Type B pancreatic cell (in vitro differentiated cells): ENCODE measurements at places on chromosomes 2 and 18.
A peak's percentile ranks its signal among the peaks of the same experiment; 100 is the strongest.

GRCh38 chr2:3770724-3771415 lies 67.5 kb downstream of the DCDC2C start:
- no peak for DNase-seq

DNA sequence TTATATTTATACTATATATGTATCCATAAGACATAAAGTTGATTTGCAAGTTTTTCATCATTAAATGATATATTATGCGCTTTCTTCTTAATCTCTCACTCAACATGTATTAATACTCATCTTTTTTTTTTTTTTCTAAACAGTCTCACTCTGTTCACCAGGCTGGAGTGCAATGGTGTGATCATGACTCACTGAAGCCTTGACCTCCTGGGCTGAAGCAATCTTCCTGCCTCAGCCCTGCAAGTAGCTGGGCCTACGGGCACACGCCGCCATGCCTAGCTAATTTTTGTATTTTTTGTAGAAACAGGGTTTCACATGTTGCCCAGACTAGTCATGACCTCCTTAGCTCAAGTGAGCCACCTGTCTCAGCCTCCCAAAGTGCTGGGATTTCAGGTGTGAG lies 51.4 kb upstream of the MAP4K3 start:
- no peak for DNase-seq

GRCh38 chr2:9114458-9114857 lies 92.2 kb upstream of the ASAP2 start:
- DNase-seq = no peak

DNA sequence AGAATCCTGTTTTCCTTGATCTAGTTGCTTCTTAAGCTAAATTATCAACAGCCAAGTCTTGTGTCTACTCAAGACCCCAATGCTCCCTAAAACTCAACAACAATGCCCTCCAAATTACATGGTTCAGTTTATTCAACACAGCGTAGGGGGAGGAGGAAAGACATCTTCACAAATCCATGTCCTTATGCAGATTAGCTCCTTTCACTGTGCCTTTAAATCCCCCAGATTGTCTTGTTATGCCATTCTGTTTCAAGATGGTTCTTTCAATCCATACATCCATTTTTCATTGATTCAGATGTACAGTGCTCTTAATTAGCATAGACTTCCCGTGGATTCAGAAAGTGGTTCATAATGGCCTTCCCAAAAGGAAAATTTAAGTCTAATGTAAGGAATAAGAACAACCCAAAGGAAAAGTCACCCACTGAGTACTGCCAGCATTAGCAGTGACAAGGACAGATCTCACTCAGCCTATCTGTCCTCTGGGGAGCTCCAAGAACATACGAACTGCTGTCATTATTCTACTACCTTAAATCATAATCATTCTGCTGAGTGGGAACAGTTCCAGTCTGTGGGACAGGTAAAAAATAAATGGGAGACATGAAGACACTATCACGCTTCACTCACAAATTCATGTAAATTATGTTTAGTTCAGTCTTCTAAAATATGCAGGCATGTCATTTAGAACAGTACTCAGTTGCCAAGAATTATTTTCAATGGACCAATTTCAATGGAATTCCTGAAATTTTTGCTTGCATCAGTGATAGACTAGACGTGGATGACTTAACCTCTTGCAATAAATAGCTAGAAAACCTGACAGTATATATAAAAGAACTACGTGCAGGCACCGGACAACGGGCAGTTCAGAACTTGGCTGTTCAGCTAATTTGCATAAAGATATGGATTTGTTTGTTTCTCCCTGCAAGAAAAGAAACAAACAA lies 58.9 kb upstream of the RNU4ATAC start:
- no peak for DNase-seq

DNA sequence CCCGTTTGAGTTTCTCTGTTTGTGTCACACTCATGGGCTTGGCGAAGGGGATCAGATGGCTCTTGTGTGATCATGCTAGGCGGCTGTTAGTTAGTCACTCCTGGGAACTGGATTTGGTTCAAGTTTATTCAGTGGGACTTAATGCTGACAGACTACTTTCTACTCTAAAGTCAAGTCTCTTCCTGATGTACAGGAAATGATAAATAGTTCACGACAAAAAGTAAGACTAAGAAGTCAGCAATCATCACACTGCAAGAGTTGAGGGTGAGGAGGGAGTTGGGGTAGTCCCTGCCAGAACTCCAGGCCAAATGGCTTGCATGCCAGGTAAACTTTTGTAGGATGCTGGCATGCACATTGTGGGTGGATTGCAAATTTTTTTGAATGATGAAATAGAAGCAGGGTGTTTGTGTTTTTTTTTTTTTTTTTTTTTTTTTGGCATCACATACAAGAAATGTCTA lies 25.1 kb upstream of the CCL20 start:
- DNase-seq = no peak

- no peak for DNase-seq
Measured at GRCh38 chr2:237474442-237474911, 12.6 kb upstream of the MLPH start.

DNA sequence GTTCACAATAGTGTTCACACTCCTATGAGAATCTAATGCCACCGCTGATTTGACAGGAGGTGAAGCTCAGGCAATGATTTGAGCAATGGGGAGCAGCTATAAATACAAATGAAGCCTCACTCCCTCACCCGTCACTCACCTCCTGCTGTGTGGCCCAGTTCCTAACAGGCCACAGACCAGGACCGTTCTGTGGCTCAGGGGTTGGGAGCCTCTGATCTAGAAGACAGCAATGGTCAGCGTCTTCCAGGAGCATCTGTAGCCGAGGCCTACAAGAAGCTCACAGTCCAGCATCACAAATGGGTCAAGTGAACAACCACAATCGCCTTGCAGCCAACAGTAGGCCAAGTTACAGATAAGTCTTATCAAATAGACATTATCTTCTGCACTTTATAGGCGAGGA lies 110.0 kb upstream of the SLC66A3 start:
- no peak for DNase-seq

GRCh38 chr18:74281011-74281979 lies 10.5 kb downstream of the CYB5A start:
- no peak for DNase-seq

- DNase-seq = no peak
Measured at GRCh38 chr2:112776113-112776512, 8.2 kb downstream of the IL1A start.

- DNase-seq = no peak
Measured at GRCh38 chr18:31549416-31549815, 42.3 kb upstream of the TTR start.

DNA sequence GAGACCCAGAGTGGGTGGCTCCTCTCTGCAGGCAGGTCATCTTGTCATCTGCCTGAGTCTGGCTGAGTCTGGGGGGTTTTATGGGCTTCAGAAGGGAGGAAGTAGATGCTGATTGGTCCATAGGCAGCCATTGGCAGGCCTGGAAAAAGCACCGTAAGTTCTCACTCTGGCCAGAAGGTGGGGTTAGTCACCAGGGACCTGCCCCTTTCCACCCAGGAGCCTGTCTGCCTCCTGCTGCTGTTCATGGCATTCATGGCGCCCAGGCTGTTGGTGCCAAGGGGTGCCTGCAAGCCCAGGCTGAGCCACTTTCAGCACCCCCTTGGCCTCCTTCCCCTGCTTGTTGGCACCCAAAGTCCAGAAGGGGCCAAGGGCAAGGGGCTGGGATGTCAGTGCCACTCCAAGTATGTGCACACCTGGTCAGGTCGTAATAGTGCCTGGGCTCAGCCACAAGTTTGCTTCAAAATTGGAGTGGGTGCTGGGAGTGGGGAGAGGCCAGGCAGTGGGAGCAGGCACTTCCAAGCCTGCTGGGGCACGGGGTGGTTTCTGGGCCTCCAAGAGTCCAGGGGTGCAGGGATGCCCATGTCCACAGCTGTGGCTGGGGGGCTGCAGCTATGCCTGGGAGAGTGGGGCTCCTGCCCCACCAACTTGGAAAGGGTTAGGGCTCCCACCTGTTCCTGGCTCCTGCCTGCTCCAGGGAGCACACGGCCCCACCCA lies 178.1 kb downstream of the FAM210A start:
- no peak for DNase-seq

DNA sequence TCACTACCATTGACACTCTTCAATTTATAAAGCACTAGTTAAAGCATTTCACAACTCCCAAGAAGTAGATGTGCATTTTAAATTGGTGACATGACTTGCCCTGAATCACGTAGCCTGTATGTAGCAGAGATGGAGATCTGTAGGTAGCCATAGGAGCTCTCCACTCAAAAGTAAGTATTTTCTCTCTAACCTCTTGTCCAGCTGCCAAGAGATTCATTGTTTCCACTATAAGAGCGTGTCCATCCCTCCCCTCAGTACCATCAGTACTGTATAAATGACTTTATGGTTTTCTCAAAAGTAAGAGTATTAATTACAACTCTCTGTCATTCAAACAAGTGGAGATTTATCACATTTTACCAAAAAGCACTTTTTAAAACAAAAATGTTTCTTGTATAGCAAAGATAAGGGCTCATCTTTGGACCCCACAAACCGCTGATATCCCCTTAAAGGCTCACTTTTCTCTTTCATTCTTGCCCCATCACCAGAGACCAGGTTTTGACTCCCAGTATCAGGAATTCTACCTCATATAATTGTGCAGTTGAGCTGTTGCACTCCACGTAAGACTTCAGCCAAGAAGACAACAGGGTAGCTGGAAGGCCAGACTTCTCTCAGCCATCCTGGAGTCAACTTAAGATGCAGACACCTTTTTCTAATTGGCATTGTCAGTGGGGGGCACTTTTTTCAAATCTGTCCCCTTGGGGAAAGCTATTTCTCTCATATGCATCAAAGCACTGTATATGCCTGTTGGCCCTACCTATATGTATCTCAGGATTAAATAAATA lies 78.0 kb upstream of the GALNT5 start:
- no peak for DNase-seq

DNA sequence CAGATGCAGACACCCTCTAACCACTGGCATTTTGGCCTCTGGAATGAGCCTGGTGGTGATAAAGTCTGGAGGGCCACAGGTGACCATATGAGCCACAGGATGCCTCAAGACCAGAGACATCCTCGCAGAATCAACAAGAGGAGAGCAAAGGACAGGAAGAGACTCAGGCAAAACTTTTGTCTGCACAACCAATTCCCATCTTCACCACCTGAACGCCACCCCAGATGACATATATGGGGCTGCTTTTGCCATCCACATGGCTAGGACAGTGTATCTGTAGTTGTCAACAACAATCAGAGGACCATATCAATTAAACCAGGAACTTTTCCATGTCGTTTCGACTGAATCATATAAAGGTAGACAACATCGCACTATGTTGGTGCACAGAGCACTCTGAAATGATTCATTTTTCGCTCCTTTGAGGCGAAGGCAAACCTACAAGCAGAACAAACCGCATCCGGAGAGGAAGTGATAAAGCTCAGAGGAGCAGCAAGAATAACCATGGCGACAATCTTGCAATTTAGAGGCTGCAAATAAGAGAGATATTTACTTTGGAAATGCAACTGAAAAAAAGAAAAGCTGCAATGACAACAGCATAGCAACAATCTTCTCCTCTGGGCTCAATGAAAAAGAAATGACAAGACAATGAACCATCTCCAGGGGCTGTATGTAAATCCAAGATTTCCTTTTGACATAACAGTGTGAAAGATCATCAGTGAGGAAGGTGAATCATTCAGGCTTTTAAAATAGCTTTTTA lies 204.5 kb downstream of the ARL4C start:
- DNase-seq = no peak

DNA sequence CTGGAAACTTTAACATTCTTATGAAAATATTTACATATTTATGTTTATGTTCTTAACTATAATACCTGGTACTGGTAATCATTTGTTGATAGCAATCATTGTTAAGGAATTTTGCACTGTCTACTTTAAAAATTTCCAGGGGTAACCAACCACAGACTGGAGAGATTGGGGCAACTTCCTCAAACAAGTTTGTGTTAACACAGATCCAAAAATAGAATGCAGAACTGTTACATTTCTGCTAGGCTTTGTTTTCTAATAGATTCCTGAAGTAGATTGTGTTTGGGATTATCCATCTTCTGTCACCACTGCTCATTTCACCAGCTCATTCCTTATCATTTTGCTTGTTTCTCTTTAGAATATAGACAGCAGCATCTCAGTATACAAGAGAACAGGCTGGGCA lies 23.7 kb downstream of the RNF125 start:
- DNase-seq = no peak

DNA sequence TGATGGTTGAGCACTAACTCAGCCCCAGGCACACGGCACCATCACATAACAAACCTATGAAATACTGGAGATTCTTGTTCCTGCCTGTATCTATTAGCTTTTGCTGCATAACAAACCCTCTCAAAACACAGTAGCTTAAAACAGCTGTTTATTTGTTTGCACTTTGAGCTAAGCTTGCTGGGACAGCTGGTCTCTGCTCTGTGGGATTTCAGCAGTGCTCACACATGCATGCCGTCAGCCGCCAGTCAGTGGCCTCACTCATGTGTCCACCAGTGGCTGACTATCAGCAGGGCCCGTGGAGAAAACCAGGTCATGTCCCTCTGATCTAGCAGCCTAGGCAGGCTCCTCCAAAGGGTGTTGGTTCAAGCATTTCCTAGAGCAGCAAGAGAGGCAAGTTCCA lies 52.8 kb upstream of the RAB12 start:
- DNase-seq = no peak

GRCh38 chr18:76394780-76395476 lies 100.1 kb downstream of the ZNF516 start:
- DNase-seq = no peak

- peak; percentile 42 for DNase-seq
Measured at GRCh38 chr2:72109291-72109690, 38.4 kb downstream of the CYP26B1 start.

GRCh38 chr2:149076863-149077412 lies 38.4 kb downstream of the LYPD6B start:
- no peak for DNase-seq

DNA sequence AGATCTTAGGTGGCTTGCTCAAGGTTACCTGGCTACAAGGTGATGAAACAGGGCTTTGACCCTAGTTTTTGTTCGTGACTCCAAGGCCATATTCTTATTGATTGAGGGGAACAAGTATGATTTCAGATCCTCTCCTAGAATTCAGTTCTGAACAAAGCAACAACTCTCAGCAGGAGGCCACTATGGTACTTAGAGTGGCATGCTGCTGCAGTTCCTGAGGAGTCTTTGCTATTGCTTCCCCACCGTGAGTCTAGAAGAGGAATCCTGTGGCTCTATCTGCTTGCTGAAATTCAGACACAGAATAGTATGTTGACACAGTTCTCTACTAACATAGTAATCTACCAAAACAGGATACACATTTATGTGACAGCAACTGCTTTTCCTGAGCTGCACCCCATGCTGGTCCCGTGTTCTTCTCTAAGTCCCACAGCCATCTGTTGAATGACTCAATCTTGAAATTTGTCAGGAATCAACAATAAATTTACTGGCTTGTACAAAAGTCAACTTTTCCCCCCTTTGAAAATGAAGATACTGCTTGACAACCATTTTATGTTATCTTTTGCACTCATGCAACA lies 4.1 kb downstream of the TGFBRAP1 start:
- DNase-seq = no peak

GRCh38 chr2:126876631-126877030 lies 22.1 kb upstream of the TEX51 start:
- DNase-seq = no peak

- no peak for DNase-seq
Measured at GRCh38 chr2:8867363-8867762, 29.9 kb upstream of the KIDINS220 start.
